Stimulated activated CD4-positive, alpha-beta T cell treated with anti-CD3 and anti-CD28 coated beads, Interleukin-12 subunit alpha, Interleukin-12 subunit beta, amount 100 ng/mL, for 4 hours (primary cell): ENCODE measurements at places on chromosomes 6 and 20.

DNA sequence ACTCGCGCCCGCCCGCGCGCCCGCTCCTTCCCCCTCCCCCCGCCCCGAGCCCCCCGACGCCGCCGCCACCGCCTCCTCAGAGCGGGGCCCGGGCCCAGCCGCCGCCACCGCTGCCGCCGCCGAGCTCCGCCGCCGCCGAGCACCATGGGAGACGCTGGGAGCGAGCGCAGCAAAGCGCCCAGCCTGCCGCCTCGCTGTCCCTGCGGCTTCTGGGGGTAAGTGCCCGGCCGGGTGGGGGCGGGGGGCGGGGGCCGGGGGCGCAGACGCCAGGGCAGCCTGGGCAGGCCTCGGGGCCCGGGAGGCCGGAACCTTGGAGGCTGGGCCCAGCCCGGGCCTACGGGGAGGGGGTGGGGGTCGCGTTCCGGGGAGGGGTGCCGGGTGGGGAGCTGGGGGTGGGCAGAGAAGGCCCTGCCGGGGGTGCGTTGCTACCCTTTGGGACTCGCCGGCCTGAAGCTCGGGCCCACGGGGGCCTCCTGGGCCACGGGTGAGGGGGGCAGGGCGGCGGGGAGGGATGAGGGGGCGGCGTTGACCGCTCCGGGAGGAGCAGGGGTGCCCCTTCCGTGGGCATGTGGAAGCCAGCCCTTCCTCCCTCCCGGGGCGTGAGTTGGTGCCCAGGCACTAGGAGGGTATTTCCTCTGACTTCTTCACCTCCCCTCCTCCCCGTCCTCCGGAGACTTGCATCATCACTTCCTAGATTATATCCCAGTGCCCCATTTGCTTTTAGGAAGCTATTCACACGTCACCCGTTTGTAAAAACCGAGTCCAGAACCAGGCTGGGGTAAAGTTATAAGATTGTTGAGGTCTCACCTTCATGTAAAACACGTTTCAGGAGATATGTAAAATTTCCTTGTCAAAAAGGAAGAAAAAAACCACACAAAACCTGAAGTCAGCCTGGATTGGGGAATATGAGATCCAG is 533 bp downstream of the ZFAND3 start:
- peak; percentile 31 for DNase-seq

DNA sequence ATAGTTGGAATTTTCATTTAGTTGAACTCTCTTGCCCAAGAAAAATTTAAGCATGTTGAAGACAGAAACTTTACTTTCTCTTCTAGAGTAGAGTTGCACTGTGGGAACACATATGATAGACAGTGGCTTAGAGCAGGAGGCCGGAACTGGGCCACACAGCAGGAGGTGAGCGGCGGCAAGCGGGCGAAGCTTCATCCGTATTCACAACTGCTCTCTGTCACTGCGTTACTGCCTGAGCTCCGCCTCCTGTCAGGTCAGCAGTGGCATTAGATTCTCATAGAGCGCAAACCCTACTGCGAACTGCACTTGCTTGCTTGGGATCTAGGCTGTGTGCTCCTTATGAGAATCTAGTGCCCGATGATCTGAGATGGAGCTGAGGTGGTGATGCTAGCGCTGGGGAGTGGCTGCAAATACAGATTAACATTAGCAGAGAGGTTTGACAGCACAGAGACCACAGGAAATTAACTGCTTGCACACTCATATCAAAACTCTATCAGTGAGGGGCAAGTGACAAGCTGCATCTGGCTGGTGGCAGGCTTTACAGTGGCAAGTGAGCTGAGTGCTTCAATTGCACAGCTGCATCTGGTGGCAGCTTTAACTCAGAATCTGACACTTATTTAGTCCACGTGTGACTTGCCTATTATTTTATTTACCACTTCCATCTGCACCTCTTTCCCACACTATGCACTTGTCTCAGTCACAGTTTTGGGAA is 174.9 kb upstream of the C6orf118 start:
- no peak for DNase-seq

GRCh38 chr20:51345601-51346101 is 196.9 kb downstream of the NFATC2 start:
- no peak for DNase-seq

DNA sequence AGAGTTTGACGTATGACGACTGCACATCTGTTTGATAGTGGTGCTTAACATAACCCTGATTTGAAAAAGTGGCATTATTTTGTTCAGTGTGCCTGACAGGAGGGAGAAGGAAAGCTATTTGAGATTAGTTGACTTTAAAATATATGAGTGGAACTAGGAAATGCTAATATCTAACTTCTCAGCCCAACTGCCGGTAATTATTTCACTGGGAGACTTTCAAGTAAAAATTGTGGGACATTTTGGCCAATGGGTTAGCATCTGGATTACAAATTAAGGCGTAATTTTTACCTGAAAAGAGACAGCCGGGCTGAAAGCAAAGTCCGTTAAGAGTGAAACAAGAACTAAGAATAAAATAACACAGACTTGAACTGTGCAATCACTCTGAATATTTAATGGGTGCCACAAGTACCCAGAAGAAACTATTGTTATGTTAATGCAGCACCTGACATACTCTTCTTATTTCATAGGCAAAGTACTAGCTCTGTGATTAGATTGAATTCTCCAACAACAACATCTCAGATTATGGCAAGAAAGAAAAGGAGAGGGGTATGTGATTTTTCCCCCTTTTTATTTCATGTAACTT is 2.0 kb downstream of the HEY2 start:
- no peak for DNase-seq

- no peak for DNase-seq
Observed at GRCh38 chr6:113565306-113565705, 291.8 kb upstream of the MARCKS start.

GRCh38 chr6:46273911-46274310 is 103.1 kb upstream of the ENPP5 start:
- no peak for DNase-seq

GRCh38 chr6:137904822-137905617 is 38.0 kb downstream of the TNFAIP3 start:
- DNase-seq = peak; percentile 79
